ENCODE measurements at places on chromosomes 1 and 21.

DNA sequence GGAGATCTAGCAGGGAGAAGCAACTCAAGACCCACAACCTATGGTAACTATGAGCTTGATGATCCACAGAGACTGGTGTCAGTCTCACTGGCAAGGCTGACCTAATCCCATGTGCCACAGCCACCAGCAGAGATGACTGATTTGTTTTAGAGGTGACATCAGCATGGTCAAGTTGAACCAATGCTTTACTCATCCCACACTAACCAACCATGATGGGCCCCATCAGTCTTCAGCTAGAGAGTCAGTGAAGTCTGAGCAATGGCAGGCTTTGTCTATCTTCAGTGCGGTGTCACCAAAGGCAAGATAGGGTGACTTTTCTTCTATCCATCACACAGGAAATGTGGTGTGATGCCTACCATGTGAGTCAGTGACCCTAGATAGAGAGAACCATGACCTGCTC lies 1470.7 kb downstream of the NCAM2 start:
- no peak for DNase-seq

GRCh38 chr1:147389532-147390184 lies 147.2 kb downstream of the CHD1L start:
- peak; percentile 28 for DNase-seq

DNA sequence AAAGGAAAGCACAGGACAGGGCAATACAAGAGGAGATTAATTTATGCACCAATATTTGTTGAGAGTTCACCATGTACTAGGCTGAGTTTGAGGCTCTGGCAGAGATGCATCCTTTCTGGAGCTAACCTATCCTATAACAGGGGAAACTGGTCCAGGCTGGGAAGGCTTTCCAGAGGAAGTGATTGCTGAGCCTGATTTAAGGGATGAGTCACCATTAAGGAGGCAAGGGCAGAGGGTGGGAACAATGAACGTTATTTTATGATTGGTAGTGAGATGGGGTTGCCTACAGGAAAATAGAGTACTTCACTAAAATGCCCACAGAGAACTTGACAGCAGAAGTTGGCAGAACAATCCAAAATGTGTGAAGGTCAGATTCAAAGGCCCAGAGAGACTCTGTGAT lies 141.4 kb downstream of the PLPP3 start:
- DNase-seq: no peak

GRCh38 chr1:112637254-112638109 lies 17.9 kb downstream of the CAPZA1 start:
- DNase-seq: no peak

DNA sequence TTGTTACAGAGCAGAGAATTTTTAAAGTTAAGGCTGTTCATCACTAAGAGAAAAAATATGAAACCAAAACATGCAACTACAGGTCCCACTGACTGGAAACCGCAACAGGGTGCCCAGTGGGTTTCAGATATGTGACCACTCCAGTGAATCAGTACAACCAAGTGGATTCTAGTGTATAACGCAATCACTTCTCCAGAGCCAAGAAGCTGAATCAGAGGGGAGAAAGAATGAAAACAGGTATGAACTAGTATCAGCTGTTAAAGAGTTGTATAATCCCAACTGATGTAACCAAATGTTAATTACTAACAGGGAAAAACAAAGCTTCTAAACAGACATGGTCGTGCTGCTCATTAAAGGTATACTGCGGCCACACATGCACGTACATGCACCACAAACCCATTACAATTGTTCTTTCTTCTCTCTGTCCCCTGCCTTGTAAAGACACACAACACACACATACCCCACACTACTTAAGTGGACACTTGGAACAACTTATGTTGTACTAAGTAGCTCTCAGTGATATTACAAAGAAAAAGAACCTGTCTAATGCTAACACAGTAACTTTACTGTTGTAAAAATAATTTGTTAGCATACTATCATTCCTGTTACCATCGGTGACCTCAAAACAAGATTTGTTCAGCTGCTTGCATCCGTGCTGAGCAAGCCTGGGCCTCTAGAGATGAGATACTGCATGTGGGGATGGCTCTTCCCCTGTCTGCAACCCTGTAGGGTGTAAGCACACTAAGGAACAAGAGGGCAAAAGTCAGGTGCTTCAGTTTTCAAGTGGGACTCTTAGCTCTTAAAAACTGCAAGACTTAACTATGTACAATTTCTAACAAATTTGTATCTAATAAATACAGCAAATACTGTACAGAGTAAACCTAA lies 74.2 kb downstream of the PTPN14 start:
- no peak for DNase-seq

- DNase-seq: no peak
Observed at GRCh38 chr1:230204842-230205241, 137.8 kb downstream of the GALNT2 start.

DNA sequence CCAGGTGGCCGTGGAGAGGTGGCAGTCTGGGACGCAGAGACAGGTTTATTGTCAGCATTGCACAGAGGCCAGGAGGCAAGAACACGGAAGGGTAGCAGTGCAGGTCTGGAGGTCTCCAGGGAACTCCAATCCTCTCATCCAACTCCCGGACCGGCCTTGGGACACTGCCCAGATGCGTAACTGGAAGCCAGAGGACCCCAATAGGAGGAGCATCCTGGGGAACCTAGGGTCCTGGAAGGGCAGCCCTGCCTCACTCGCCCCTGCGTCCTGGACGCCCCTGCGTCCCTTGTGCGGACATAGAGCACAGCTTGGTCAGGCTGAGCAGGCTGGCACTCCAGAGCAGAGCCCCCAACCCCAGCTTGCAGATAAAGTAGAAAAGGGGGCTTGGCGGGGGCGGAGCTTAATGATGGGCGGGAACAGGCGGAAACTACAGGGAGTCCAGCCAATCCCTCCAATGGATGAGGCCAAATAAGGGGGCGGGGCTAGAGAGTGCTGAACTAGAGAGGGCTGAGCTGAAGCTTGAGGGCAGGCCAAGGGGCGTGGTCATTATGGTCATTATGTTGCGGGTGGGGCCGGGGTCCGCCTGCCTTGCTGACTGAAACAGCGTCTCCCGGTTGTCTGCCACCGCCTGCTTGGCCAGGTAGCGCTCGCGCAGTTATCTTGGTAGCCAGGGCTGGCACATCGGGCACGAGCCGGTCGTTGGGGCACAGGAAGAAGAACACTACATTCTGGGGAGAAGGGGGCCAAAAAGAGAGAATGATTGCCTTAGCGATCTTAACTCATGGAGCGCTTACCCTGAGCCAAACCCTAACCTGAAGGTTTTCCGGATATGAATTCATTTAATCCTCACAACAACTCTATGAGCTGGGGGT lies 3.7 kb upstream of the ARHGEF19 start:
- DNase-seq: peak; percentile 43

DNA sequence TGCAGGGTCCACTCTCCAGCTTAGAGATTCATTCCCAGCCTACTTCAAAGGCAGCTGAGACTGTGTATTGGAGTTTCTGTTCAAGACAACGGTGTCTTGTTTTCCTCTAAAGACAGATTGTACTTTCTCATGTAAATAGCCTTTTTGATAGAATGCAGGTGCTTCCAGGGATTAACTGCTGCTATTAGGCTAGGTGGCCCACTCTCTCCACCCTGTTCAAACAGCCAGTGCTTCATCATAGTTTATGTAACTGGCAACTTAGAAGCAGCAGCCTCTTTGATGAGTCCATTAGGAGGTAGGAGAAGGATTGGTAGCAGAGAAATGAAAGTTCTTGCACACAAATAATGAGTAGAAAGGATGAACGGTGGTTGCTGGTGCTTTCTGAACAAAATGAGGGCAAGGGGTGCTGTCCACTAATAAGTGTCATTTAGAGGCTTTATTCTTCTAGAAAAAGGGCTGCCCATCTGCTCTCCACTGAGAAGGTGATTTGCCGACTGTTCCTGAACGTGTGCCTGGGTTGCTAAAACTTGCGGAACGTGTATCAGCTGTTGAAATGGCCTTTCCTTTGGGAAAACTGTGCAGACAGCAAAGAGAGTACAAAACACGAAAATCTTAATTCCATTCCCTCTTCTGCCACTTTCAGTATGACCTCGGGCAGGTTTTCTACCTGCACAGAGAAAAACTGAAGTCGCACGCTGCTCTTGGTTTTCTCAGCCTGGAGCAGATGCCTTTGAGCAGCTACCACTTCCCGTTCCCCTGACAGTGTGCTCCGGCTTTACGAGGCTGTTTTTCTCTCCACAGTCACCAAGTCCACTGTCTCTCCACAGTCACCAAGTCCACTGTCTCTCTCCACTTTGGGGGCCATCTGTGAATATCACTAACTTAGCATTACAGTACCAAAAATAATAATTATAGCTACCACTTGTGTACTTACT lies 228.9 kb downstream of the KIF26B start:
- DNase-seq: no peak

DNA sequence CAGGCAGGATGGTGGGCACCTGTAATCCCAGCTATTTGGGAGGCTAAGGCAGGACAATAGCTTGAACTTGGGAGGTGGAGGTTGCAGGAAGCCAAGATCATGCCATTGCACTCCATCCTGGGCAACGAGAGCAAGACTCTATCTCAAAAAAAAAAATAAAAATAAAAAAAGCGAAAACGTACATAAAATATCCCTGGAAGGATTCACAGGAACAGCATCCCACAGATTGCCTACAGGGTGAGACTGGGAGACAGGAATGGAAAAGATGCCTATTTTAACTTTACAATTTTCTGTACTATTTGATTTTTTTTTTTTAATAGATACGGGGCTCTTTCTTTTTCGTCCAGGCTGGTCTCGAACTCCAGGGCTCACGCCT lies 604 bp upstream of the NBPF3 start:
- no peak for DNase-seq

DNA sequence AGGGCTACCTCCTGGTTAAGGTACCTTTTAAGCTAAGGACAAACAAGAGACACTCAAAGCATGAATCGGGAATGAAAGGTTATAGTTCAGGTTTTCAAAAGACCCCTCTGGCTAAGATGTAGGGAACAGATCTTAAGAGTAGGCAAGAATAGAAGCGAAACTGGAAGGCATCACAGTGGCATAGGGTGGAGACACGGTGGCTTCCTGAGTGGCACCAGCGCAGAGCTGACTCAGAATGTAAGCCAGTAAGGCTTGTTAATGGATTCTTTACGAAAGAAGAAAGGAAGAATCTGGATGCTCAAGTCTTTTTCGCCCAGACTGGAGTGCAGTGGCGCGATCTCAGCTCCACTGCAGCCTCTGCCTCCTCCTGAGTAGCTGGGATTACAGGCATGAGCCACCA lies 21.2 kb downstream of the PADI6 start:
- no peak for DNase-seq

GRCh38 chr1:151776665-151777062 lies 13.4 kb upstream of the MRPL9 start:
- DNase-seq: no peak

GRCh38 chr1:145799806-145800205 lies 24.1 kb downstream of the RNF115 start:
- DNase-seq: no peak

- no peak for DNase-seq
Observed at GRCh38 chr1:75539230-75540116, 71.4 kb downstream of the SLC44A5 start.

DNA sequence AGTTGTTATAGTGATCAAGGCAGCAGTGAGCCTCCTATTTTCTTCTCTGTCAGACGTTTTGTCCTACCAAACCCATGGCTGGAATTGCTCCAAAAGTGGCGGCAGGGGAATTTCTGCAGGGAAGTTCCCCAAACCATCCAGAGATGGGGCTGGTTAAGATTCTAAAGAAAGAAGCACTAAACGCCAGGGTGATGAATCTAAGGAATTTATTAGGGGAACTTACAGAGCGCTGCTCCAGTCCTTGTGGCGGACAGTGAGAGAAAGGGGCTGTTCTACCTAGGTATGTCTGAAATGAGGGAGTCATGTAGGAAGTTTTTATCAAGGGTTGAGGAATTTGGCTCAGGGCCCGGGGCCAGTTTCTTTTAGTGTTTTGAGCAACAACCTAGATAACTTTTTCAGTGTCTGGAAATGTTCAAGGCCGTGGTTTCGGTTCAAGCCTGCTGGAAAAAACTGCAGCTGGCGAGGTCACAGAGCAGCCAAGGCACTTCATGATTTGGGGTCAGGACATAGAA lies 222.4 kb upstream of the B3GALT2 start:
- DNase-seq: no peak

DNA sequence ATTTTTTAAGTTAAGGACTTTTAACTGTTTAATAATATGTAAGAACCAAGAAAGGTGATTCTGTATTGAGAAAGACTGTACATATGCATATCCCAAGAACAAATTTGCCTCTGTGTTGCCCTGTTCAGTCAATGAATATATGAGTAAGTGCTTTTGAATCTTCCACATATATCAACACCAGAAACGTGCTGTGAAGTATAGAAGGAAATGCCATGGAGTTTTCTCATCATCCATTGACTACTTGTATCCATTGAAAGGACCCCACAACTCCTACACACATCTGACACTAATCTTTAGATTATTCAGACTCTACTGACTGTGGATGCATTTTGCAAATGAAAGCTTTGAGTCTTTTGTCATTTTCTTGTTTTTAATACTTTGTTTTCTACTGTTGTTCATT lies 366.9 kb downstream of the S1PR1 start:
- DNase-seq: no peak

- DNase-seq: no peak
Observed at GRCh38 chr1:198295971-198296370, 139.2 kb downstream of the NEK7 start.

DNA sequence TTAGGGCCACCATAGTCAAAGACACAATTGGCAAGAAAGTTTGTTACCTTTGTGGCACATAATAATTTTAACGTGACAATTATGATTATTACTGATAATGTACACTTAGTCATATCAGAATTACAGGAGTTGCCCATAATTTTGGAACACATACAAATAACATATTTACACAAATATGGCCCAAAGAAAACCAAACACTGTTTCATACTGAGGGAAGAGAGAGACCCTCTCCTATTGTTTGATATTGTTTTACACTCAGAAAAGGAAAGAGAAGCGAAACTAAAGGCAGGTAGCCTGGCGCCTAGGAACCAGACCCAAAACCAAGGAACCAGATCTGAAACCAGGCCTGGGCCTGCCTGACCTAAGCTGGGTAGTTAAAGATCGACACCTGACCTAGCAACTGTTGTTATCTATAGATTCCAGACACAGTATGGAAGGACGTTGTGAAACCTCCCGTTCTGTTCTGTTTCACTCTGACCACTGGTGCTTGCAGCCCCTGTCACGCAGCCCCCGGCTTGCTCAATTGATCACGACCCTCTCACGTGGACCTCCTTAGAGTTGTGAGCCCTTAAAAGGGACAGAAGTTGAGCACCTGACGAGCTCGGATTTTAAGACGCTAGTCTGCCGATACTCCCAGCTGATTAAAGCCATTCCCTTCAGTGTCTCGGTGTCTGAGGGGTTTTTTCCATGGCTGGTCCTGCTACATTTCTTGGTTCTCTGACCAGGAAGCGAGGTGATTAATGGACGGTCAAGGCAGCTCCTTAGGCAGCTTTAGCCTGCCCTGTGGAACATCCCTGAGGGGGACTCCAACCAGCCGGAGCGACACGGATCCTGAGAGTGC lies 27.9 kb downstream of the C1orf115 start:
- DNase-seq: no peak

DNA sequence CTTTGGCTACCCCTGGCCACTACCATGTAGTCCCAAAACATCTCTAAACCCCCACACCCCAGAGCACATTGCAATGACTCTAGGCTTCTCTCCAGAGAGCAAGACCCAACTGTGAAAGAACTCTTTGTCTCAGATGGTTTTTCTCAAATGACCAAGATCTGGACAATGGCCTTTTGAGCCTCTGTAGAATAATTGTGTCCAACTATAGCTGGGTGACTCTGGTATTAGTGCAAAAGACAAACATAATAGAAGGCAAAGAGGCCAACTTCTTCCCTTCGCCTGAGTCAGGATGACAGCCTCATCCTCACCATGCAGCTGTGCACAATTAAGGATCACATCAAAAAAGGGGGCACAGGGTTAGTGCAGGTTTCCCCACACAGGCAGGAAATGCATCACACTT lies 139.6 kb downstream of the BRINP2 start:
- DNase-seq: peak; percentile 6

GRCh38 chr1:237976331-237976730 lies 85.6 kb upstream of the ZP4 start:
- no peak for DNase-seq

Measured in anterior cingulate cortex (tissue), 58 donors.